ENCODE measurements at places on chromosomes 7 and 10. TPM values are rescaled to one million over a fixed set of nuclear protein-coding genes. Genes with fewer than 3 reads are reported as not detected.

KCNMA1 gene
- 25.3 TPM for polyA plus RNA-seq

EIF5AL1 gene
- 0.46 TPM for polyA plus RNA-seq

TFPI2 gene
- polyA plus RNA-seq: 2.5 TPM

NME8 gene
- not detected for polyA plus RNA-seq

CYP3A7 gene
- 0.10 TPM for polyA plus RNA-seq

TBX20 gene
- not detected for polyA plus RNA-seq

CXCL12 gene
- polyA plus RNA-seq: 54.1 TPM

PRKCQ gene
- polyA plus RNA-seq: 0.60 TPM

MBL2 gene
- polyA plus RNA-seq: not detected

PON1 gene
- 0.19 TPM for polyA plus RNA-seq

EN2 gene
- polyA plus RNA-seq: not detected

FGL2 gene
- polyA plus RNA-seq: 21.7 TPM

DNAJC1 gene
- polyA plus RNA-seq: 20.0 TPM

CUL1 gene
- polyA plus RNA-seq: 28.7 TPM

ZNF239 gene
- polyA plus RNA-seq: 0.46 TPM

WBP1L gene
- 25.8 TPM for polyA plus RNA-seq

NEUROD6 gene
- not detected for polyA plus RNA-seq

FKBP6 gene
- polyA plus RNA-seq: not detected

PRSS37 gene
- polyA plus RNA-seq: not detected

TUBB8 gene
- polyA plus RNA-seq: not detected

ADAM12 gene
- 0.80 TPM for polyA plus RNA-seq

RAPGEF5 gene
- polyA plus RNA-seq: 8.8 TPM

SOSTDC1 gene
- polyA plus RNA-seq: 2.5 TPM

ENTPD1 gene
- 5.4 TPM for polyA plus RNA-seq

FAM25G gene
- 12.5 TPM for polyA plus RNA-seq

TMEM176B gene
- polyA plus RNA-seq: 151 TPM

VENTX gene
- polyA plus RNA-seq: not detected

CYP26C1 gene
- 0.03 TPM for polyA plus RNA-seq

SEMA3C gene
- 8.6 TPM for polyA plus RNA-seq

SLC26A5 gene
- polyA plus RNA-seq: 0.04 TPM

HSPA12A gene
- 3.6 TPM for polyA plus RNA-seq

Measured in sigmoid colon (tissue), 7 donors.